ENCODE measurements at places on chromosomes 11 and 22. TPM values are rescaled to one million over a fixed set of nuclear protein-coding genes. Genes with fewer than 3 reads are reported as not detected.

The APOL4 gene
- total RNA-seq: not detected

The RAB30 gene
- 12.5 TPM for total RNA-seq

The CREB3L1 gene
- not detected for total RNA-seq

The MLC1 gene
- total RNA-seq: not detected

DNA sequence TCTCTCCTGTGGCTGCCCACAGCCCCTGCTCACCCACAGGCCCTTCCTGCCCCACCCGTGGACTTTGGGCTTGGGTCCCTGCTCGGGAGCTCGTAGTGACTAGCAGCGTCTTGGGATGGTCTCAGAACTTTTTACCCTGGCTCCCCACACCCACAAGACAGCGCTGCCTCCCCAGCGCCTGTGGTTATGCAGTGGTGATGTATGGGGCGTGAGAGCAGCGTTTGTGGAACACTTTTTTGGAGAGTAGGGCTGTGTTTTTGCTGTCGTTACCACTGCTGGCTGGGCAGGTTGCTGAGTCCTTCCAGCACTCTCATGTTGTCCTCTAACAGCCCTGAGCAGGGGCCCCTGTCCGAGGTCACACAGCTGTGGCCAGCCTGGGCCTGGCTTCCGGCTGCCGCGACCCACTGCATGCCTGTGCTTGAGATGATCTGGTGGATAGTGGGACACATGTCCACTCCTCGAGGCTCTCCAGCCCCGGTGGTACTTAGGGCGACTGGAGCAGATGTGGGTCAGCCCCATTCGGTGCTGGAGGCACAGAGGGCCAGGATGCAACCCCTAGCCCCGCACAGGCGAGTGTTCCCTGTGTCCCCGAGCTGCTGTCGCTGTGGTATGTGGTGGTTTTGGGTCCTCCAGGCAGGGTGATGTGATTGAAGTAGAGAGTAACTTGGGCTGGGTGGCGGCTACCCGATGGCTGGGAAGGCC is 7.1 kb upstream of the GRAMD4 start:
- no peak for DNase-seq
- peaks cover 5% of the 10 kb centered on the region for H3K4me1 ChIP-seq
- H3K27ac ChIP-seq: no peak overlapping the region
- no peaks in the 10 kb centered on the region for H3K27me3 ChIP-seq
- H3K4me3 ChIP-seq: no peak overlapping the region

- H3K36me3 ChIP-seq: no peaks in the 10 kb centered on the region
- H3K4me1 ChIP-seq: peaks cover 7% of the 10 kb centered on the region
- no peak for DNase-seq
- peaks cover 89% of the 10 kb centered on the region for H3K27me3 ChIP-seq
- H3K27ac ChIP-seq: no peak overlapping the region
These were observed 16.5 kb upstream of the APOBEC3A start for GRCh38 chr22:38940811-38941384.

- H3K36me3 ChIP-seq: no peaks in the 10 kb centered on the region
- H3K27me3 ChIP-seq: no peaks in the 10 kb centered on the region
- H3K4me3 ChIP-seq: no peak overlapping the region
- no peak for DNase-seq
- no peak overlapping the region for H3K27ac ChIP-seq
These were observed 161.5 kb upstream of the ISX start for GRCh38 chr22:34904486-34904885.

- peaks cover 35% of the 10 kb centered on the region for H3K4me1 ChIP-seq
- H3K4me3 ChIP-seq: no peak overlapping the region
- peak overlapping the region; percentile 8 for H3K27ac ChIP-seq
- H3K27me3 ChIP-seq: no peaks in the 10 kb centered on the region
- no peaks in the 10 kb centered on the region for H3K36me3 ChIP-seq
- DNase-seq: no peak
These were observed 13.4 kb downstream of the CKAP5 start for GRCh38 chr11:46832511-46833214.

- H3K4me3 ChIP-seq: no peak overlapping the region
- H3K27ac ChIP-seq: peak overlapping the region; percentile 84
- H3K36me3 ChIP-seq: no peaks in the 10 kb centered on the region
- DNase-seq: no peak
- H3K4me1 ChIP-seq: peaks cover 41% of the 10 kb centered on the region
These were observed 17.7 kb downstream of the RAB30 start for GRCh38 chr11:83054001-83054400.

DNA sequence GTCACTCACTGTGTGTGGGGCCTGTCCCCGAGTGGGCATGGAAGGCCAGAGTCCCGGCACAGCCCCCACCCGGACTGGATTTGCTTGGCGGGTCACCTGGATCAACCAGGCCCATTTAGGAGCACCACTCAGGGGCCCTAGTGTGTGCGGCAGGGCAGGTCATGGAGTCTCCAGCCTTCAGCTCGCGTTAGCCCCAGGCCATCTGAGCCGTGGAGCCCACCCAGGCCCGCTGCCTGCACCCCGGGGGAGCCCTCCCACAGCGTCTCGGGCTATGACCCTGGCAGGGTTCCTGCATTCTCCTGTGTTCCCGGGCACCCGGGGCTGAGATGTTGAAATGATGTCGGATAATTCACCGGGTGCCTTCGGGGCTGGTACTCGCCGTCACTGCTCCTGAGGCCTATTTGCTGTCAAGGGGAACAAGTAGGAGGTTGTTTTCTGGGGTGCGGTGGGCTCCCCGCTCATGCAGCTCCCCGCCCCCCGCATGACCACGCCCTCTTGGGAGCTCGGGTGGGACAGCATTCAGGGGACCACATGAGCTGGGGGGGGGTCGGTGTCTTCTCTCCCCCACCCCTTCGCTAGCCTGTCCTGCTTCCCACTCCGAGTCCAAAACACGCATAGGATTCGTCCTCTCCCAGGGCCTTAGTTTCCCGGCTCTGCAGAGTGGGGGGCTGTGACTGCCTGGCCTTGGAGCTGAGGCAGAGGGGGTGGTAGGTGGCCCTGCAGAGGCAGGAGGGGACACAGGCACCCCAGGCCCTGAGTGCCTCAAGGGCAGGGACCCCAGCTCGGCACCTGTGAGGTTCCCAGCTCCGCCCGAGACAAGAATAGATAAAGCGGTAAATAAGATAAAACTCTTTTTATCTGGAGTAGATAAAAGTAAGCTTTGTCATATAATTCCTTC is 77.2 kb downstream of the KCNQ1 start:
- H3K27ac ChIP-seq: no peak overlapping the region
- DNase-seq: no peak
- no peaks in the 10 kb centered on the region for H3K4me1 ChIP-seq
- H3K36me3 ChIP-seq: no peaks in the 10 kb centered on the region

DNA sequence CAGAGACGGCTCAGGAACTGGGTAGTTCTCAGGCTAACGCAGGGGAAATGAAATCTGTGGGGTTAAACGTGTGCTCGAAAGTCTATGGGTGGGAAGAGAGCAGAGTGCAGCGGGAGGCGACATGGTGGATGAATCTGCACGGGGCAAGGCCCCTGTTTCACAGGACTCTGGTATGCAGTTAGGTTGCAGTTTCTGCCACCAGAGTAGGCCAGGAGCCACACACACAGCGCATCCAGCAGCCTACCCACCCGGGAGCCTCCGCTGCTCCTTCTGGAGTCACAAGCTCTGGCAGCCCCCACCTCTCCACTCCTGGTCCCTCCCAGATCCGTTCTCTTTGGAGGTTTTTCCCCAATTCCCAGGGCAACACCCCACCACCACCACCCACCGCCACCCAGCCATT is 27.0 kb downstream of the SPATA19 start:
- H3K4me3 ChIP-seq: no peak overlapping the region
- no peak overlapping the region for H3K27ac ChIP-seq
- H3K4me1 ChIP-seq: peaks cover 6% of the 10 kb centered on the region
- H3K27me3 ChIP-seq: peaks cover 11% of the 10 kb centered on the region
- peaks cover 6% of the 10 kb centered on the region for H3K36me3 ChIP-seq

DNA sequence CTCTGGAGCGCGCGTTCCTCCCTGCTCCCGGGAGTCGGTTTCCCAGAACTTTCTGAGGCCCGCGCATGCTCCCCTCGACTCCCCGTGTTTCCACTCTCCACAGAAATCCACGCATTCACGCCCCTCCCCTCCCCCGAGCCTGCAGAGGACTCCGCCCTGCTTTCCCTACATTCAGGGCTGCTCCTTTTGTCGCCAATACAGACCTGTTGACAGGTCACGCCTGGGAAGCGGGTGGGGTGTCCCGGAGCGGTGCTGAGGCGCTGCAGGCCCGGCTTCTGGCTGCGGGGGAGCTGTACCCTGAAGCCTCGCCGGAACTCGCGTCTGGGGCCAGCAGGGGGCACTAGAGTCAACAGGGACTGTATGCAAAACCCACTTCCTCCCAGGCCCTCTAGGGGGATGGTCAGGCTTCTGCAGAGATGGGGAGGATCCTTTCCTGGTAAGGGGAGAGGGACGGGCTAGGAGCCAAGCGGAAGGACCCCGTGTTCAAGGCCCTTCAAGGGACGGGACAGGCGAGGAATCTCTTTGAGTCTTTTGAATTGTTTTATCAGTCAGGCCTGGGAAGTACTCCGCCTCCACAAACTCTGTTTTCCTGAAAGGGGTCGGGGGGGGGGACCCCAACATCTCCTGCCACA is at the start of gene PRAME:
Gene PRAME (minus strand): TSS at position 294 of the 632 bp plus-strand sequence. CDS start 2,433 bp downstream, outside the sequence.
- H3K36me3 ChIP-seq: no peaks in the 10 kb centered on the region
- DNase-seq: peak; percentile 39
- no peaks in the 10 kb centered on the region for H3K4me1 ChIP-seq
- peaks cover 11% of the 10 kb centered on the region for H3K27me3 ChIP-seq

DNA sequence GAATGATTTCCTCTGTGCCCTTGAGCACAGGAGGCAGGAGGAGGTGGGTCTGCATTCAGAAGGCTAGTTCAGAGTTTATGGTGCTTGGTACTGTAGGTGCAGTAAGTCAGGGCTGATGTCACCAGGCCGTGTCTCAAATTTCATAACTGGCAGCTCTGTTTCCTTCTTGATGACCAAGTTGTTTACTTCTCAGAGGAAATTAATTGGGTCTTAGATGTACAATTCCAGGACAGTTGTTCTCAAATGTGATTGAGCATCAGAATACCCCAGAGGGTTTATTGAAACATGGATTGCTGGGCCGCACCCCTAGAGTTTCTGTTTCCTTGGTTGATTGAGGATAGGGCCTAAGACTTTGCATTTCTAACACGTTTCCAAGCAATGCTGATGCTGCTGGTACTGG is 6.2 kb downstream of the AMOTL1 start:
- H3K4me1 ChIP-seq: peaks cover 41% of the 10 kb centered on the region
- H3K36me3 ChIP-seq: peaks cover 8% of the 10 kb centered on the region
- no peaks in the 10 kb centered on the region for H3K27me3 ChIP-seq
- no peak overlapping the region for H3K27ac ChIP-seq
- no peak overlapping the region for H3K4me3 ChIP-seq

DNA sequence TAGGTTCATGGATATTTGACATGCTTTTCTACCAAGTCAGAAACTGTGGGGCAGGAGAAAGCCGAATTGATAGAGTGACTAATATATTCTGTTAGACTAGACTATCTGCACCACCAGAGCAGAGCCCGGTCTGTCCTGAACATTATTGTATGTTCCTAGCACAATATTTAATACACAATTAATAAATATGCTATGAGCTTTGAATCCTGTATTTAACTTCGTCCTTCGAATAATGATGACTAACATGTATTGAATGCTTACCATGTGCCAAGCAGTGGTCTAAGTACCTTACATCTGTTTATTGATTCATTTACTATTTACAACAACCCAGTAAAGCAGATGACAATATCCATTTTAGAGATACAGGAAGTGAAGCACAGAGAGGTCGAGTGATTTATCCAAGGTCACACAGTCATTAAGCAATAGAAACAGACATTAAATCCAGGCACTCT is 44.8 kb upstream of the ANO3 start:
- no peak for DNase-seq
- H3K4me3 ChIP-seq: no peak overlapping the region
- H3K27me3 ChIP-seq: peaks cover 23% of the 10 kb centered on the region
- no peak overlapping the region for H3K27ac ChIP-seq
- H3K4me1 ChIP-seq: peaks cover 6% of the 10 kb centered on the region
- no peaks in the 10 kb centered on the region for H3K36me3 ChIP-seq

- no peak for DNase-seq
- no peak overlapping the region for H3K4me3 ChIP-seq
- peaks cover 19% of the 10 kb centered on the region for H3K27me3 ChIP-seq
- peaks cover 6% of the 10 kb centered on the region for H3K36me3 ChIP-seq
- no peaks in the 10 kb centered on the region for H3K4me1 ChIP-seq
- no peak overlapping the region for H3K27ac ChIP-seq
These were observed 25.8 kb upstream of the KCNQ1OT1 start for GRCh38 chr11:2725368-2726300.

- H3K27me3 ChIP-seq: peaks cover 11% of the 10 kb centered on the region
- peaks cover under 1% of the 10 kb centered on the region for H3K36me3 ChIP-seq
- H3K4me3 ChIP-seq: no peak overlapping the region
- DNase-seq: no peak
- no peaks in the 10 kb centered on the region for H3K4me1 ChIP-seq
- H3K27ac ChIP-seq: no peak overlapping the region
These were observed 21.6 kb downstream of the USH1C start for GRCh38 chr11:17522655-17523054.

- H3K27ac ChIP-seq: no peak overlapping the region
- H3K4me1 ChIP-seq: no peaks in the 10 kb centered on the region
- H3K36me3 ChIP-seq: no peaks in the 10 kb centered on the region
- H3K4me3 ChIP-seq: no peak overlapping the region
These were observed 148.5 kb downstream of the GRIK4 start for GRCh38 chr11:120660024-120660565.

GRCh38 chr11:369336-370018 is at the start of gene B4GALNT4:
TSS of gene B4GALNT4 (plus strand) at chr11:369499. CDS start at chr11:369804, 305 bp downstream.
- H3K27me3 ChIP-seq: peaks cover 13% of the 10 kb centered on the region
- H3K4me3 ChIP-seq: peak within 1 kb of the TSS; percentile 72
- peaks cover 15% of the 10 kb centered on the region for H3K36me3 ChIP-seq
- H3K27ac ChIP-seq: no peak within 1 kb of the TSS
- DNase-seq: peak; percentile 56
- H3K4me1 ChIP-seq: peaks cover 16% of the 10 kb centered on the region
